ENCODE measurements at places on chromosomes 1 and 21.

DNA sequence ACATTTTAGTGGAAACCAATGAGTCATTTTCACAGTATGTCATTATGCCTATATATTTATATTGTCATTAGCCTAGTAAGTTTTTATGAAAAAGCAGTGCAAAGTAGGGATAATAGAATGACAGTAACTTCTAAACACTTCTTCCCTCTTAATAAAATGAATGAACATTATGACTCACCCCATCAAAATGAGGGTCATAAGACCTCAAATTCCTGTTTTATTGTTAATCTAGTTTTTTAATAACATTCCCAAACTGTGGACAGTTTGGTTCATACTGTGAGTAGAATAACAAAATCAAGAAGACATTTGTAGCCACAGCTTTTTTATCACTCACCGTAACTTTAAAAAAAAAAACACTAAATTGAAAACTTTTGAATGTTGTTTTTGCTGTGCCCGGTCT is 160.5 kb downstream of the LRRC40 start:
- no peak for DNase-seq

GRCh38 chr1:66294707-66295370 is 239.1 kb upstream of the SGIP1 start:
- no peak for DNase-seq

DNA sequence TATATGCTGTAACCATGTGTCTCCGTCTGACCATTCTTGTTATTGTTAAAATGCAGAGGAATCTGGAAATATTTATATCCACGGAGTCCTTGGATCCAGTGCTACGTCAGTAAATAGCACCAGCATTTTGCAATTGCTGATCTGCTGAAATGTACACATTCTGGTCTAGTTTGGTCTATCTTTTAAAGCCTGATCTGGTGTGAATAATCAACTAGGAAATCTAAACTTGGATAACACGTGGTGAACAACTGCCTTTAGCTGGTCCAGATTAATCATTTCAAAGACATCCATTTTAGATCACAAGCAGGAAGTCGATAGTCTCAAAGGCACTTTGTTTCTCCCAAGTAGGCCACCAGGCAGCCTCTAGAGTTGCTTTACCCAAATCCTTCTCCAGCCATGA is 32.6 kb downstream of the PDPN start:
- no peak for DNase-seq

GRCh38 chr1:23341931-23342692 is 2.0 kb downstream of the HNRNPR start:
- DNase-seq: no peak

DNA sequence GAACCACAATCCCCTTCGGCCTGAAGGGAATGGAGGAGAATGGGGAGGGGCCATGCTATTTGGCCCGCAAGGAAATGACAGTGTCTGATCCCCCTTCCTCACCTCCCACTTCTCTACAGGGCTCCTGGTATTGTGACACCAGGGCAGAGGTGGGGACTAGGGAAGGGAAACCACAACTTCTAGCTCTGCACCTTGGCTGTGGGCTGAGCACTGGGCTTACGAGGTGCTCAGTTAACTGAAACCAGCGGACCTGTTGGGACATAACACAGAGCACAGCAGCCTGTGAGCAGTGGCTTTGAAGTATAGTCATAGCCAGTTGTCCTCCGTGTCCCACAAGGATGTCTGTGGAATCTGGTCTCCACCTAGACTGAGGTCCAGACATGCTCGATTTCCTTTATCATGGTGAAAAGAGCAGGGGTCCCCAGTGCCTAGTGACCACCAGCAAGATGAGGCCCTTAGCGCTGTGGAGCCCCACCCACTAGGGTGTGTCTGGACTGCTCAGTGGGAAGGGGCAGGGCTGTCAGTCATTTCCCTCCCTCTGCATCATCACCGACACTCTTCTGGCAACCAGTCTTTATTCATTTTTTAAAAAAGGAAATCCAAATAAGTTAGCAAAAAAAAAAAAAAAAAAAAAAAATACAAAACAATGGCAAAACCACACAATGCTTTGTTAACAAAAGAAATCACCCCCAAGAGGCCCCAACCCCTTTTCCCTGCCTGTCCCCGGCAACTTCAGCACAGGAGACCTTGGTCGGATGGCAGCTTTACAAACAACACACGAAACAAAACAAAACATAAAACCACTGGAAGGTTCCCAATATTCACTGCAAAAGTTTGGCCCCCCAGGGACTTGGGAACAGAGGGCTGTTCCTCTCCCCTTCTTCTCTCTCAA is 3.0 kb downstream of the MYOG start:
- DNase-seq: no peak

GRCh38 chr21:45574691-45575090 is 32.5 kb upstream of the SLC19A1 start:
- DNase-seq: peak; percentile 66
